Large intestine (tissue), 12 donors: ENCODE measurements at places on chromosomes 11 and 22.

DNA sequence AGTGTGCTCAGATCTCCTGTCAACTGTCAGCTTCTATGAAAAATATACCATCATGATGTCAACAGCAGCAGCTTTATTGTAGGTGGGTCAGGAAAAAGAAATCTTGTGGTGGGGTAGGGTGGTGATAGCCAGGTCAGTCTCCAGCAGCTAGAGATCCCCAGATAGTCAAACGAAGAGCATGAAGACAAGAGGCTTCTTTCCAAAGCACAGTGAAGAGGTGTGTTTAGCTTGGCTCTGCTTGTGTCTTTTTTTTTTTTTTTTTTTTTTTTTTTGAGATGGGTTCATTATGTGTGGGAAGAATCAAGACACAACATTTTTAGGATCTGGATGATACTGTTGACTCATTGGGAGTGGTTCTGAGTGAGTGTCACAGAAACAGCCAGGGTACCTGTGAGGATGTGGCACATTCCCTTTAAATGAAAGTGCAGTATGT is 1075.5 kb downstream of the NTM start:
- no peak overlapping the region for H3K27ac ChIP-seq
- no peak overlapping the region for H3K4me3 ChIP-seq
- H3K4me1 ChIP-seq = no peaks in the 10 kb centered on the region

GRCh38 chr11:114271316-114271715 is 24.9 kb upstream of the NNMT start:
- no peaks in the 10 kb centered on the region for H3K4me1 ChIP-seq
- H3K27ac ChIP-seq = no peak overlapping the region
- H3K27me3 ChIP-seq = peaks cover 11% of the 10 kb centered on the region
- no peak overlapping the region for H3K4me3 ChIP-seq

- no peak for DNase-seq
- peaks cover 40% of the 10 kb centered on the region for H3K27me3 ChIP-seq
- no peak overlapping the region for H3K27ac ChIP-seq
- no peaks in the 10 kb centered on the region for H3K4me1 ChIP-seq
Observed at GRCh38 chr11:89493431-89493830, 2.3 kb upstream of the NOX4 start.

- peak overlapping the region; percentile 98 for H3K27ac ChIP-seq
- DNase-seq = peak; percentile 75
- peaks cover 17% of the 10 kb centered on the region for H3K4me1 ChIP-seq
- peaks cover 29% of the 10 kb centered on the region for H3K36me3 ChIP-seq
- H3K27me3 ChIP-seq = no peaks in the 10 kb centered on the region
Observed at GRCh38 chr11:65182258-65183170, 786 bp downstream of the CAPN1 start.

DNA sequence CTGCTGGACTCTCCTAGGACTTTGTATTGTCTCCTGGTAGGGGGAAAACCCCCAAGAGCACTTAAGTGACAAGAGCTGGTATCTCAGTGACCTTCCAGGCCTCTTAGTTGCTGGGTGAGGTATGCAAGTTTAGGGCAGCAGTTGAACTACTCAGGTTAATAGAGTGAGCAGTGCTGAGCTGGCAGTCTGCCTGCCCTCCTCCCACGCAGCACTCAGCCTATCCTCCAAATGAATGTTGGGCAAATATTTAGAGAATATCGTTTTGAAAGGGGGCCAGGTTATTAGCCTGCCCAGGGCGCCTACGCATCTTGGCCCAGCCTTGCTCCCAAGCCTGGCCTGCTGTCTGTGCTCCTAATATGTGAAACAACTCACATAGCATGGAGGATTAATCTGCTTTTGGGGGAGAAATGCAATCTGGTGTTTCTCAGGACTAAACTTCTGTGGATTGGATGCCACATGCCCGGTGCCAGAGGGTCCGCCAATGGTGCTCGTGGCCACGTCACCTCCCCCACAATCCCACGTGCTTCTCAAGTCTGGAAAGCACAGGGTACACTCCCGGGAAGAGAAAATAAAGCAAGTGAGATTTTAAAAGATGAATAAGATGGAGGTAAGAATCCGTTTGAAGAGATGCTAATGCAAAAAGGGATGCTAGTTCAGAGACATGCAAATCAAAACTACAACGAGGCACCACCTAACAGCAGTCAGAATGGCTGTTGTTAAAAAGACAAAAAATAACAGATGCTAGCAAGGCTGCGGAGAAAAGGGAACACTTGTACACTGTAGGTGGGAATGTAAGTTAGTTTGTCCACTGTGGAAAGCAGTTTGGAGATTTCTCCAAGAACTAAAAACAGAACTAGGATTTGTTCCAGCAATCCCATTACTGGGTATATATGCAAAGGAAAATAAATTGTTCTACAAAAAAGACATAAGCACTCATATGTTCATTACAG is 67.7 kb downstream of the SPON1 start:
- no peaks in the 10 kb centered on the region for H3K36me3 ChIP-seq
- peak; percentile 89 for DNase-seq
- peaks cover 29% of the 10 kb centered on the region for H3K4me1 ChIP-seq
- H3K4me3 ChIP-seq = no peak overlapping the region
- no peaks in the 10 kb centered on the region for H3K27me3 ChIP-seq

DNA sequence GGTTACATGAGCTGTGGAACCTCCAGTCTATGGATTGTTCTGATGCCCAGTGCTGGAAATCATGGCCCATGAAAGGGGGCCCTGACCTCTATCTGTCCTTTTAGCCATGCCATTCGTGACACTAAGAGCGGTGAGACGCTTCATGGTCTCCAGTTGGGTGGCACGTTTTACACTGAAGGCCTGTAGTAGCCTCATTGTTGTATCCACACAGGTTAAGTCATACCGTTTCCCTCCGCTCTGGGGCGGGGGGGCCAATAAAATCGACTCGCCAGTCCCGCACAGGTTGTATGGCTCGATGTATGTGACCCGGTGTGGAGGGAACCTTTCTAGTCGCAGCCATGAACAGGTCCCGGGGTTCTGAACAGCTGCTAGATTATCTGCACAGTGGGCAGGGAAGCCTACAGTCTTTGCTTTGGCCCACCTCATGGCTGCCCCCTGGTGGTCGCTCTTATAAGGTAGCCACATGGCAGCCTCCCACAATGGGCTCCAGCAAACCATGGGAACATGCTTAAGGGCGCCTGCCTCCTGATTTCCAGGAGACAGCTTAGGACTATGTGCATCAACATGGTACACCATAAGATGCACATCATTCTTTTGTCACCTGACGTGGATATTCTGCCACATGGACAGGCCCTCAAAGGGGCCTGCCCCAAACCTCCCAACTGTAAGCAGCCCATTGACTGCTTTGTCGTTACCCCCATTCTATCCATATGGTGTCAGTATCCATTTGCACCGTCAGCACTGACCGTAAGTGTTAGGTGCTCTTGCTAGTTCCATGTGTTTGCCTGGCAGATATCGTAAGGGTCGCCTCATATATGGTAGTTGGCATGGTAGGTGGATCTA is 19.7 kb upstream of the APOL3 start:
- peak; percentile 53 for DNase-seq
- H3K27ac ChIP-seq = no peak overlapping the region
- no peaks in the 10 kb centered on the region for H3K27me3 ChIP-seq
- H3K4me3 ChIP-seq = no peak overlapping the region

GRCh38 chr22:32080904-32081303 is 37.8 kb downstream of the SLC5A1 start:
- H3K36me3 ChIP-seq = peaks cover 11% of the 10 kb centered on the region
- H3K4me3 ChIP-seq = no peak overlapping the region
- no peak for DNase-seq
- peaks cover 33% of the 10 kb centered on the region for H3K4me1 ChIP-seq
- H3K27ac ChIP-seq = no peak overlapping the region
- H3K27me3 ChIP-seq = no peaks in the 10 kb centered on the region
